ENCODE measurements at places on chromosomes 6 and 20. TPM values are rescaled to one million over a fixed set of nuclear protein-coding genes. Genes with fewer than 3 reads are reported as not detected.

Gene CPXM1
- total RNA-seq: 8.1 TPM

- no peak overlapping the region for H3K4me3 ChIP-seq
- H3K27me3 ChIP-seq: peaks cover 4% of the 10 kb centered on the region
- no peaks in the 10 kb centered on the region for H3K4me1 ChIP-seq
- no peaks in the 10 kb centered on the region for H3K36me3 ChIP-seq
Measured at GRCh38 chr6:168865-169455, 123.3 kb upstream of the DUSP22 start.

DNA sequence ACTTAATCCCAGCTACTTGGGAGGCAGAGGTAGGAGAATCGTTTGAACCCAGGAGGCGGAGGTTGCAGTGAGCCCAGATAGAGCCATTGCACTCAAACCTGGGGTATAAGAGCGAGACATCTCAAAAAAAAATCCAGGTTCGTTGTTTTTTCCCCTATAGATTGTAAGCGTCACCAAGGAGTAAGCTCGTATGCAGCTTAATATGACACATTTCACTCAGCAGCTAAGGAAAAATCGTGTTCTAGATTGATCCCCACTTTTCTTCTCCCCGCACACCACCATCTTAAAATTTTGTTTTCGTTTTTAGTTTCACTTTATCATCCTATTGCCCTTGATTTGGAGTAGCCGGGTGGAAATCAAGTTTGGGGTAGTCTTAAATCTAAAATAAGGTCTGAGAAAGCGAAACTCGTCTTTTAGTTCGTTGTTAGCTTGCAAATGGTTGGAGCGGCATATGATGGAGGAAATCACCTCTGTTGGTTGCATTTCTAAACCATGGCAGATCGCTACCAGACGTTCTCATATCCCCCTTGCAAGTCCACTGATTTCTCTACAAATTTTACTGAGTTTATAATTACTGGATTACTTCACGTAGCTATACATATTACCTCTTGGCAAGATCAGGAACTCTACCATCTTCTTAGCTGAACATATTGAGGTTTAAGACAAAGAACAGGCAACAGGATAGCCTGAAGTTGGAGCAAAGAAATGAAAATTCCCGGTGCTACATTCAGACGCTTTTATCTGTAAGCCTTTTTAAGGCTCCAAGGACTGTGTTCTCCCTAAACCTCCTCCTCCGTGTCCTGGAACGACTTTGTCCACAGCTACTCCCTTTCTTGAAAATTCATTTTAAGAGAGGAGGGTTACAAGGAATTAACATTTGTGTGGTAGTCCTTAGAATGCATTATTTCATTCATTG, 91.1 kb upstream of the BTN3A2 start:
- H3K27me3 ChIP-seq: no peaks in the 10 kb centered on the region
- no peak for DNase-seq
- no peaks in the 10 kb centered on the region for H3K4me1 ChIP-seq
- H3K27ac ChIP-seq: peak overlapping the region; percentile 92
- H3K36me3 ChIP-seq: no peaks in the 10 kb centered on the region
- peak overlapping the region; percentile 51 for H3K4me3 ChIP-seq

DNA sequence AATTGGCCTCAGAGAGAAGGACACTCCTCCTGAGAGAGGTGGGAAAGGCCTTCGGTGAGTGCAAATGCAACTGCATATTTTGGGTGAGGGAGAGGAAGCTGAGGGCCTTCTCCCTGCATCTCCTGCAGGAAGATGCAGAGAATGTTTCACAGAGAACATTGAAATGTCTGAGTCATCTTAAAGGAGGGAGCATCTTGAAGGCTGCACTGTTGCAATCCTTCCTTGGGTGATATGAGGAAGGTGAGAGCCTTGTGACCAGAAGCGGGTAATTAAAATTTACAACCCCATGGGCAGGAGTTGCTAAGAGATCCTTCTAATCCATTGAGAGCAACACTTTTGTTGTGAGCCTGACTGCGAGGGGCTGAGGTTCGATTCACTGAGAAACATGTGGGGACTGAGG, 375.7 kb upstream of the MARCKS start:
- no peaks in the 10 kb centered on the region for H3K4me1 ChIP-seq
- no peak for DNase-seq
- H3K27me3 ChIP-seq: no peaks in the 10 kb centered on the region
- no peak overlapping the region for H3K4me3 ChIP-seq
- no peak overlapping the region for H3K27ac ChIP-seq
